A549 treated with DMSO at 1 μM for 4 hours (cell line): ENCODE measurements at places on chromosomes 6 and 20. TPM values are rescaled to one million over a fixed set of nuclear protein-coding genes. Genes with fewer than 3 reads are reported as not detected.

The TREM2 gene
- total RNA-seq, result 0.09 TPM in 1 of 5 replicates, not detected in the others

The SLC22A7 gene
- not detected in 5 replicates for total RNA-seq

The ERVFRD-1 gene
- total RNA-seq, result not detected in 5 replicates

The PTPRA gene
- 31.2 to 39.3 TPM (median 38.3 TPM) in 5 replicates for total RNA-seq

The ZNF76 gene
- total RNA-seq, result 8.8 to 11.0 TPM (median 9.5 TPM) in 5 replicates

The IPCEF1 gene
- 0.02 to 0.03 TPM in 2 of 5 replicates, not detected in the others for total RNA-seq

The TNF gene
- 0.10 to 0.22 TPM (median 0.11 TPM) in 3 of 5 replicates, not detected in the others for total RNA-seq

The IRAK1BP1 gene
- 0.52 to 1.1 TPM (median 0.74 TPM) in 5 replicates for total RNA-seq

The CST3 gene
- 234 to 361 TPM (median 335 TPM) in 5 replicates for total RNA-seq

The DEFB124 gene
- total RNA-seq, result not detected in 5 replicates

The PPARD gene
- total RNA-seq, result 5.0 to 7.0 TPM (median 5.9 TPM) in 5 replicates

The SEMG1 gene
- total RNA-seq, result not detected in 5 replicates

The ENPP5 gene
- not detected in 5 replicates for total RNA-seq

The BNIP5 gene
- not detected in 5 replicates for total RNA-seq

The SIRPB2 gene
- not detected in 5 replicates for total RNA-seq

The RAB23 gene
- 6.1 to 10.3 TPM (median 8.4 TPM) in 5 replicates for total RNA-seq

The GSTA3 gene
- total RNA-seq, result not detected in 5 replicates

The RSPO3 gene
- total RNA-seq, result 116 to 130 TPM (median 127 TPM) in 5 replicates

The ITPR3 gene
- total RNA-seq, result 32.9 to 45.8 TPM (median 41.0 TPM) in 5 replicates

The SIRPG gene
- total RNA-seq, result not detected in 5 replicates

The NRSN2 gene
- 55.9 to 68.2 TPM (median 59.5 TPM) in 5 replicates for total RNA-seq

The WFDC6 gene
- total RNA-seq, result not detected in 5 replicates

The IL17A gene
- not detected in 5 replicates for total RNA-seq

The TBX18 gene
- total RNA-seq, result 13.2 to 21.9 TPM (median 19.0 TPM) in 5 replicates

The LINC00237 gene
- total RNA-seq, result not detected in 5 replicates

The C20orf144 gene
- total RNA-seq, result 0.05 to 0.15 TPM (median 0.10 TPM) in 3 of 5 replicates, not detected in the others

The OLIG3 gene
- not detected in 5 replicates for total RNA-seq

The SCUBE3 gene
- total RNA-seq, result 0.05 to 0.07 TPM (median 0.06 TPM) in 5 replicates

The OR14J1 gene
- not detected in 5 replicates for total RNA-seq

The WFDC12 gene
- total RNA-seq, result not detected in 5 replicates

The RUNX2 gene
- total RNA-seq, result 1.0 to 1.4 TPM (median 1.1 TPM) in 5 replicates

The LPA gene
- total RNA-seq, result 0.02 to 0.03 TPM in 2 of 5 replicates, not detected in the others

The GSTA2 gene
- 0.06 to 0.17 TPM in 2 of 5 replicates, not detected in the others for total RNA-seq

The SOBP gene
- total RNA-seq, result 0.94 to 1.7 TPM (median 1.2 TPM) in 5 replicates
